ENCODE measurements at places on chromosomes 7 and 10.

- no peak for DNase-seq
Measured at GRCh38 chr10:6141296-6142151, 52.7 kb downstream of the RBM17 start.

- no peak for DNase-seq
Measured at GRCh38 chr7:95421847-95422444, 12.9 kb downstream of the PON2 start.

DNA sequence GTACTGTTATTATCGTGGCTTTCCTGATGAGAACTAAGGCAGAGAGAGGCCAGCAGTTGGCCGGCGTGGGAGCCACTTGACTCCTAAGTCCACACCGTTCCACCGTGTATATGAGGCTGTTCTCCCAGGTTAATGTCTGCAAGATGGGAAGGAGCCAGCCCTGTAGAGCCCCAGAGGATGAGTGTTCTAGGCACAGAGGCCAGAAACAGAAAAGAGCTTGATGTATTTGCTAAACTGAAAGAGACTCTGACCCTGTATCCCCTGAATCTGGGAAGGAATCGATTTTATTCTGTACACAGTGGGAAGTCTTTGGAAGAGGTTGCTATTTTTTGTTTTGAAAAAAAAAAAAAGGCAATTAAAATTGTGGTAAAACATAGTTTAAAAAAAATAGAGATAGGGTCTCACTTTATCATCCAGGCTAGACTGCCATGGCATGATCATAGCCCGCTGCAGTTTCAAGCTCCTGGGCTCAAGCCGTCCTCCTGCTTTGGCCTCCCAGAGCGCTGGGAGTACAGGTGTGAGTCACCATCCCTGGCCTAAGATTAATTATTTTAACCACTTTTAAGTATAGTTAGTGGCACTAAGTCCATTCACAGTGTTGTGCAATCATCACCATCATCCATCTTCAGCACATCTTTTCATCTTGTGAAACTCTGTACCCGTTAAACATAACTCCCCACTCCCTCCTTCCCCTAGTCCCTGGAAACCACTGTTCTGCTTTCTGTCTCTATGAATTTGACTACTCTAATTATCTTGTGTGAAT lies 348.8 kb downstream of the SDK1 start:
- no peak for DNase-seq

GRCh38 chr7:87506246-87507180 lies 31.0 kb upstream of the ABCB4 start:
- DNase-seq: peak; percentile 4

- no peak for DNase-seq
Measured at GRCh38 chr7:33418251-33418701, 288.9 kb downstream of the BBS9 start.

DNA sequence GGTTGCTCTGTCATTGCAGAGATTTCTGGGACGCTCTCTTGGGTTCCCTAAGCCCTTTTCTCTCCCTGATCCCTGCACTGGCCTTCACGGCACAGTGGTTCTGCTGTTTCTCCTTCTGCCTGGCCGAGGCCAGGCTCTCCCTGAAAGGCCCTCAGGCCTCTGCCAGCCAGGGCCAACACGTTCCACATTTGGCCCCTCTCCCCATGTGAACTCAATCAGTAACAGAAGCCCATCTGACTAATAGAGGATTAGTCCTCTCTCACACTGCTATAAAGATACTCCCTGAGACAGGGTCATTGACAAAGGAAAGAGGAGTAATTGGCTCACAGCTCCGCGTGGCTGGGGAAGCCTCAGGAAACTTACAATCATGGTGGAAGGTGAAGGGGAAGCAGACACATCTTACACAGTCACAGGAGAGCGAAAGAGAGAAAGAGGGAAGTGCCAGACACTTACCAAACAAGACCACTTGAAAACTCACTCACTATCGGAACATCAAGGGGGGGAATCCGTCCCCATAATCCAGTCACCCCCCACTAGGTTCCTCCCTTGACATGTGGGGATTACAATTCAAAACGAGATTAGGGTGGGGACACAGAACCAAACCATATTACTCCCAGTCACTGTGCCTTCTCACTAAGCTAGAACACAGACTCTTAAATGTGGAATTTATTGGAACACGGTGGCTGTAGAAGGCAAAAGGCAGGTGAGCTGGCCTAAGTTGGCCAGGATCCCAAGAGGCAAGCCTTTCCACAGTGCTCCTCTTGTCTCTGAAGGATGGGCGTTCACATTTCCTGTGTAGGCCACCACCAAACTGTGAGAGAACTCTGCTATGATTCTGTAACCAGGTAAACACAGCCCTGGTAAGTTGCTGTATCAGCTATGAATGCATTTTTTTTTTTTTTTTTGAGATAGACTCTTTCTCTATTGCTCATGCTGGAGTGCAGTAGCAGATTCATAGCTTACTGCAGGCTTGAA lies 8.8 kb downstream of the FZD8 start:
- DNase-seq: no peak

- DNase-seq: no peak
Measured at GRCh38 chr10:61683319-61683718, 20.6 kb downstream of the CABCOCO1 start.

GRCh38 chr7:25944777-25945515 lies 207.1 kb upstream of the NFE2L3 start:
- no peak for DNase-seq

- no peak for DNase-seq
Measured at GRCh38 chr10:79112881-79113431, 44.2 kb downstream of the ZMIZ1 start.

DNA sequence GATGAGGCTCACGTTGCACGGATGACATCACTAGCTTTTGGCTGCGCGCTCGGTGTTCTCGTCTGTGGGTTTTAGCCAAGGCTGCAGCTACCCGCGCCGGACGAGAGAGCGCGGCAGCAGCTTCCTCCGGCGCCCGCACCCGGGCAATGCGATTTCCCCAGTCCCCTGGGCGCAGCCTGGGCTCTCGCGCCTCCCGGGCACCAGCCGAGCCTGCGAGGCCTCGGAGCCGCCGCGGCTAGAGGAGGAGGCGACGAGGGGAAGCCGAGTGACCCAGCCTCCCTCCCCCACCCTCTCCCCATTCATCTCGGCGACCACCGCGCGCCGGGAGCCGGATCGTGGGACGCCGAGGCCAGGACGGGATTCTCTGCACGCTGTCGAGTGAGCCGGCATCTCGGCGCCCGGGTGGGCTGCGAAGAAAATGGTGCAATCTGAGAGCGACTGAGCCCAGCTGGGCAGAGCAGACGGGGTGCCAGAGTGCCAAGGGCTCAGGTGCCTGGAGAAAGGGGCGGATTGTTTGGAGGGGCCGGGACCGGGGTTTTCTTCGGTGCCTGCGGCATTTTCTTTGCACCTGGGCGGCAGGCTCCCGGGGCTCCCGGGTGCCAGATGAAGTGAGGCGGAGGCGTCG lies 1.2 kb upstream of the TMEM178B start:
- peak; percentile 89 for DNase-seq

DNA sequence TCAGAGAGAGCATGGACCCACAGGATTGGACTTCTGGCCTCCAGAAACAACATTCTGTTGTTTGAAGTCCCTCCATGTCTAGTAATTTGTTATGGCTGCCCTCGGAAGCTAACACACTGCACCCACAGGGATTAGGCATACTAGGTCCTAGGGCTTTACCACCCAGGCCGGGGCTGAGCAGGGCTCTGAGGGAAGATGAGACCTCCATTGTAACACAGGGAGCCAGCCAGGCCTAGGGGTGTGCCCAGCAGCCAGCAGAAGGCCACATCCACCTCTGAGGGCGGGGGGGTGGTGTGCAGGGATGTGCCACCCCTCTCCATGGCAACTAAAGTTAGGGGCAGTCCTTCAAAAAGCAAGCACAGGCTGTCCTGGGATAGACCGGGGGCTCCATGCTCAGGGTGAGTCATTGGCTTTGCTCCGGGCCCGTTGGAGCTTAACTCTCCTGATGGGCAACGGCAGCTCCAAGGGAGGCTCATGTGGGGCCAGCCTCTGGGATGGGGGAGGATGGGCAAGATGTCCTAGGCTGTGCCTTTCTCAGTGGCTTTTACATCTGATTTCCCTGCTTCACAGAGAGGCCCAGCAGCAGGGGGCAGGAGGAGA lies 96.6 kb upstream of the GPR26 start:
- no peak for DNase-seq

Data from putamen (tissue), 1 donor.